Ascending aorta (tissue), 2 donors: ENCODE measurements at places on chromosomes 1 and 21. TPM values are rescaled to one million over a fixed set of nuclear protein-coding genes. Genes with fewer than 3 reads are reported as not detected.
A peak's percentile ranks its signal among the peaks of the same experiment; 100 is the strongest.

GRCh38 chr1:85202864-85203255, 2.0 kb upstream of the SYDE2 start:
- H3K36me3 ChIP-seq = no peaks in the 10 kb centered on the region
- no peaks in the 10 kb centered on the region for H3K4me1 ChIP-seq
- H3K4me3 ChIP-seq = no peak overlapping the region
- DNase-seq = no peak
- no peaks in the 10 kb centered on the region for H3K27me3 ChIP-seq
- H3K27ac ChIP-seq = no peak overlapping the region

DNA sequence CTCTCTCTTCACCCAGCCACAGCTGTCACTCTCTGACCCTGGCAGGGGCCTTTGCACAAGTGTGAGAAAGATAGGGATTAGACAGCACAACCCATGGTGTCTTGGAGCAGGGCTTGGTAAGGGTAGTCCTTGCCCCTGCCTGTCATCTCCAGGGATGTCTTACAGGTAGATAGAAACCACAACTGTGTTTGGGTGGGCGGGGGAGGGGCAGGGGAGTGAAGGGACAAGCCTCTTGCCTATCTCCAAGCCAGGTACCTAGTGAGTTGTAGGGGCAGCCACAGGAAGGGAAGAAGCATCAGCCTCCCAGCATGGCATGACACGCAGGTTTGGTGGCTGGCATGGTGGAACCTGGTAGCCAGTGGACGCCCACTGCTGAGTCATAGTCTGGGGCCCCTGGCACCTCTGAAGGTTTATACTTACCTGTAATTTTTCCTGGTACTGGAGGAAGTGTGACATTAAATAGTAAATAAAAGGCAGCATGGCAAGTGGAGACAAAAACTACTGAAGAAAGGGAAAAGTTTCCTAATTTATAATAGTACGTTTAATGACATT, 97.5 kb downstream of the CLEC20A start:
- H3K36me3 ChIP-seq = no peaks in the 10 kb centered on the region
- no peaks in the 10 kb centered on the region for H3K4me1 ChIP-seq
- H3K27me3 ChIP-seq = no peaks in the 10 kb centered on the region

DNA sequence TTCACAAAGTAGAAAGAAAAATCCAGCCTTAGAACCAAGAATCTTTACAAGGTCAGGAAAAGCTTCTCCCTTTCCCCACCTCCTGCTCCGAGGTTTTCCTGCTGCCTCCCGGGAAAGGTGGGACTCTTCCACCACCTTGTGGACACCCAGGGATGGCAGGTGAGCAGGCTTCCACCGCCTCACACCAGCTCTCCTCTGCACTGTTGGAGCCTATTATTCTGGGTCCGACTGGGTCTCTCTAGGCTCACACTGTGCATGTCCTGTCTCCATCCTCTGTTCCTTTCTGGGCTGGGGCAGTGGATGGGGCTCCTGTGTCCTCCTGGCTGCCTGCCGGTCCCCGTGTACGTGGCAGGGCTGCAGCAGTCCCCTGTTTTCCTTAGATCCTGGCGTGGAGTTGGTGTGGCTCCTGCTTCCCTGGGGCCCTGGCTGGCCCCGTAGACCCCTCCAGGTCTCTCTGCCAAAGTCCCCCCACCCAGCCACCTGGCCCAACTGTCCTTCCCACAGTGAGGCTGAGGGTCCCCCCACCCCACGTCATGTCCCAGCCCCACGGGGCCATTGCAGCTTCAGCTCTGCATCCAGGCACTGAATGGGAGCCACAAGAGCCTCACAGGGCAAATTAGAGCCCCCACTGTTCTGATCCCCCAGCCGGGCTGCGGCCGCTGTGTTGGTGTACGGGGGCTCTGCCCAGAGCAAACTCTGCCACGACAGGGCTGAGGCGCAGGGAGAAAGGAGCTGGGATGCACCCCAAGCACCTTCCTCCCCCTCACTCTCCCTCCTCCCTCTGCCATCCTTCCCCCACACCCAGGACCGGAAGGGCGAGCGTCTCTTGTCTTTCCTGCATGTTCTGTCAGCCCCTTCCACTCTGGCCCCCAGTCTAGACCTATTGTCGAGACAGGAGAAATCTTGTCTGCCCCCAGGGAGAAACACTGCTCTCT, 3.3 kb upstream of the SLC45A1 start:
- no peaks in the 10 kb centered on the region for H3K4me1 ChIP-seq
- H3K27me3 ChIP-seq = no peaks in the 10 kb centered on the region

- H3K27ac ChIP-seq = no peak overlapping the region
- no peak overlapping the region for H3K4me3 ChIP-seq
- H3K4me1 ChIP-seq = no peaks in the 10 kb centered on the region
- no peak for DNase-seq
Measured at GRCh38 chr21:46448108-46448507, 10.6 kb upstream of the DIP2A start.

The INKA2 gene
- not detected for total RNA-seq

- H3K27ac ChIP-seq = peak overlapping the region; percentile 79
- no peak for DNase-seq
- H3K36me3 ChIP-seq = no peaks in the 10 kb centered on the region
- no peaks in the 10 kb centered on the region for H3K27me3 ChIP-seq
Measured at GRCh38 chr1:225699336-225699735, 46.4 kb upstream of the ENAH start.
